ENCODE measurements at places on chromosomes 1 and 21.
A peak's percentile ranks its signal among the peaks of the same experiment; 100 is the strongest.

- H3K27ac ChIP-seq, result peak overlapping the region; percentile 96
- H3K4me3 ChIP-seq, result peak overlapping the region; percentile 69
- peaks cover 2% of the 10 kb centered on the region for H3K27me3 ChIP-seq
- H3K4me1 ChIP-seq, result peaks cover 65% of the 10 kb centered on the region
- DNase-seq, result no peak
- H3K36me3 ChIP-seq, result no peaks in the 10 kb centered on the region
Observed at GRCh38 chr21:45079351-45079750, 5.0 kb downstream of the ADARB1 start.

- no peak overlapping the region for H3K4me3 ChIP-seq
- H3K27me3 ChIP-seq, result no peaks in the 10 kb centered on the region
- DNase-seq, result no peak
- no peak overlapping the region for H3K27ac ChIP-seq
- H3K4me1 ChIP-seq, result no peaks in the 10 kb centered on the region
Observed at GRCh38 chr1:221022331-221022730, 143.1 kb downstream of the HLX start.

DNA sequence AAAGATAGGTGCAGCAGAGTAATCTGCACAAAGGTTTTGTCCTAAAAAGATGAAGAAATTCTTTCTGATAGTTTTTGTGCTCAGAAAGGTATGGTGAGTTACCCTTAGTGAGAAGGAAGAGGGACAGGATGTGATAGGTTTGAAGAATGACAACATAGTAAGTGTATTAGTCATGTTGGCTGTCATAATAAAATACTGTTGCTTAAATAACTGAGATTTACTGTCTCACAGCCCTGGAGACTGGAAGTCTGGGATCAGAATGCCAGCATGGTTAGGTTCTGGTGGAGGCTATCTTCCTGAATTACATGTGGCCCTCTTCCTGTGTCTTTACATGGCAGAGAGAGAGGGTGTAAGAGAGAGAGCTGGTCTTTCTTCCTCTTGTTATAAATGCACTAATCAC lies 965.2 kb downstream of the TTLL7 start:
- no peak overlapping the region for H3K4me3 ChIP-seq
- no peak for DNase-seq
- H3K27ac ChIP-seq, result no peak overlapping the region
- peaks cover 5% of the 10 kb centered on the region for H3K36me3 ChIP-seq
- H3K27me3 ChIP-seq, result no peaks in the 10 kb centered on the region
- H3K4me1 ChIP-seq, result no peaks in the 10 kb centered on the region

GRCh38 chr1:183023601-183024316 lies 539 bp downstream of the LAMC1 start:
- H3K27me3 ChIP-seq, result peaks cover 13% of the 10 kb centered on the region
- no peaks in the 10 kb centered on the region for H3K36me3 ChIP-seq
- no peak overlapping the region for H3K27ac ChIP-seq
